ENCODE measurements at places on chromosomes 7 and 10.

GRCh38 chr7:65438598-65438997 lies 64.9 kb downstream of the ZNF92 start:
- DNase-seq = no peak

DNA sequence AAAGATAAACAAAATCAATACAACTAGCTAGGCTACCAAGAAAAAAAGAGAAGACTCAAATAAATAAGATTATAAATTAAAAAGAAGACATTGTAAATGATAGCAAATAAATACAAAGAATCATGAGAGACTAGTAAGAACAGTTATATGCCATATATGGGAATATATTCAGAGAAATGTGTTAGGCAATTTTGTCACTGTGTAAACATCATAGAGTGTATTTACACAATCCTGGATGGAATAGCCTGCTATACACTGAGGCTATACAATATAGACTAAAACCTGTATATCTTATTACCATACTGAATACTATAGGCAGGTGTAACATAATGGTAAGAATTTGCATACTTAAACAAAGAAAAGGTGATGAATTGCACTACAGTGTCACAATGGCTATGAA lies 717.4 kb downstream of the PARD3 start:
- DNase-seq = no peak

DNA sequence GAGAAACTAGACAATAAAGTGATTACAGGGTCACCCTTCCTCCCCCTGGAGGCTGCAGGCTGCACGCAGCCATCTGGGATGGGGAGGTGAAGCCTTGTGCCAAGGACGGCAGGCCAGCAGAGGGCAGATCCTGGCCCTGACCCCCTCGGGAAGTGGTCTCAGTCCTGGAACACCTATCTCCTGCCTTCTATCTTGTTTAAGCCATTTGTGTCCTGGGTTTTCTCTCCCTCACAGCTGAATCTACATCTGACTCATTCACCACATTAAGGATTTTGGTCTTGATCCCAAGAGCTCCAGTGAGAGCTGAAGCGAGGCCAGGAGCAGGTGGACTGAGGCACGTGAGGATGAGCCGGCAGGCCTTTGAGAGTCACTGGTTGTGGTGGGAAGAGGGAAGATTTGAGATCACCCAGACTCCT lies 16.4 kb upstream of the PARP12 start:
- DNase-seq = no peak

DNA sequence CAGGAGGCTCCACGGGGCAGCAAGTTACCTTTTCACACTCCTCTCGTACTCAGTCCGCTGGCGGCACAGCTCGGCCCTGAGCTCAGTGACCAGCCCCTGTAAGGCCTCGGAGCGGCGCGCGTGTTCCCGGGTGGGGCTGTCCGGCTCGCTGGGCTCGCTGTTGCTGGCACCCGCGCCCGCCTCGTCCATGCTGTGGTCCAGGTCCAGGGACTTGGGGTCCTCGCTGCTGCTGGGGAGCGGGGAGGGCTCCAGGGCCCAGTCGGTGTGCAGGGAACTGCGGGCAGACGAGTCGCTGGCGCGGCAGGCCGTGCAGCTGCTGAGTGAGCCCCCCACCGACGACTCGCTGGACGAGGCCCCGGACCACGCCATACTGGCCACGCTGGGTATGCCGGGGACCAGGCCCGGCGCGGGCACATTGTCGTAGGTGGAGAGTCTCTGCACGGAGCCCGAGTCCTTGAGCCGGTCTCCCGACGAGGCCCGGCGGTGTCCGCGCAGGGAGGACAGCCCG lies 143.8 kb downstream of the MAPK8 start:
- no peak for DNase-seq

- DNase-seq = no peak
Measured at GRCh38 chr7:43071604-43072003, 40.8 kb upstream of the HECW1 start.

DNA sequence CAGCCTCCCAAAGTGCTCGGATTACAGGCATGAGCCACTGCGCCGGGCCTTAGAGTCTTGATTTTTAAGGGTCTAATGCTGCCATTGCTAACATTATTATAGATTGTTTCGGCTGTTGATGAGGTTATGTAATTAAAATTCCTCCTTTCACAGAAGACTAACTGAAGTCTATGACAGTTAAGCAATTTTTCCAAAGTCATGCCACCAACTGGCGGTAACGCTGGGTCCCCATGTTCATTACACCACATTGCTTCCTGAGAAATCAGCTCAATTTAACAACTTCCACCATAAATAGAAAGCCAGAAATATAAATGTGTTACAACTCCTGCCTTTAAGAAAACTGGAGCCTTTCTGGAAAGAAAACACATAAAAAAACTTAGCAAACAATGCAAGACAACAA lies 3.5 kb downstream of the ERLIN1 start:
- no peak for DNase-seq

DNA sequence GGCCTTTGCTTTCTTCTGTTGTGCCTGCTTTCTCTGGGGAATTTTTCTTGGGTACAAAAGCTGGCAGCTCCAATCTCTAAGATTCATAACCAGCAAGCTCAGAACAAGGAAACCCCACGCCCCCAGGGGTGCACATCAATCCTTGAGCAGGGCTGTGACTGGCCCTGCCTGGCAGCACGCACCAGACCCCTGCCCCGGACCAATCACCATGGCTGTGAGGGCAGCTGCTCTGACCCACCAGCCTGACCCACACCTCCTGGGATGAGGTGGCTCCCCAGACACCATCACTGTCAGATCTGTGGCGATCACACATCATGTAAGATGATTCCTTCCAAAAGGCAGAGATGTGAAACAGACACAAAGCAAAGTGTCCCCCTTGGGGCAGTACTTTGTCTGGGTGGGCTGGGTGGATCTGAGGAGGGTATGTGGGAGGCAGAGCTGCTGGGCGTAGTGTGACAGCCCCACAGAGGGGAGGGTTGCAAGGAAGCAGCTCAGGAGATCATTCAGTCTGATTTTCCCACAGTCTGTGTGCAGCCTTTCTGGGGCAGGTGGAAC lies 175.5 kb upstream of the SHH start:
- DNase-seq = no peak

DNA sequence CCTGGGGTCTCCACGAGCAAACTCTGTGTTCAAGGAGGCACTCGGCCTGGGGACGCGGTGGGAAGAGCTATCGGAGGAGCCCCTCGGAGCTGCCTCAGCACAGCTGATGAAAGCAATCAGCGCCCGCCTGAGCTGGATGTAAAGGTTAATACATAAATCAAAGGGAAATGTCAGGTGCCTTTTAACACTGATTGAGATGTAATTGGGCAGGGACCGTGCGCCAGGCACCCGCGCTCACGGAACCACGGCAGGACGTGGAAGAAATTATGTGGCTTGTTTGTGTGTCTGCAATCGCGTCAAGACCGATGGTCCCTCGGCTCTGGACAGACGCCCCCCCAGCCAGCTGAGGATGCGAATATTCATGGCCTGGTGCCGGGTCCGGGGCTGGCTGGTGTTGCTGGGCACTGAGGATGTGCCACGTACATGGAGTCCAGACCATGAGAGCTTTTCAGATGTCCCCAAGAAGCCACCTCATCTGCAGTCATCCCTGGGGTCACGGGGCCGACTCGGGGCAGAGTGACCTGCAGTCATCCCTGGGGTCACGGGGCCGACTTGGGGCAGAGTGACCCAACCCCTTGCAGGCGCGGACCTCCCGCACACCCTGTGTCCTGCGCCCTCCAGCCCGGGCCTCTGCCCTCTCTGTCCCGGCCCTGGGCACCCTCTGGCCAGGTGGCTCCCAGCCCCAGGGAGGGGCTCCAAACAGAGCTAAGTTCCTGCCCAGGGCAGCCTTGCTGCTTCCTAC lies 15.6 kb downstream of the FOXL3 start:
- DNase-seq = no peak

GRCh38 chr7:36617408-36617807 lies 106.9 kb downstream of the AOAH start:
- DNase-seq = no peak

- no peak for DNase-seq
Measured at GRCh38 chr7:49172639-49173038, 248.3 kb downstream of the CDC14C start.

DNA sequence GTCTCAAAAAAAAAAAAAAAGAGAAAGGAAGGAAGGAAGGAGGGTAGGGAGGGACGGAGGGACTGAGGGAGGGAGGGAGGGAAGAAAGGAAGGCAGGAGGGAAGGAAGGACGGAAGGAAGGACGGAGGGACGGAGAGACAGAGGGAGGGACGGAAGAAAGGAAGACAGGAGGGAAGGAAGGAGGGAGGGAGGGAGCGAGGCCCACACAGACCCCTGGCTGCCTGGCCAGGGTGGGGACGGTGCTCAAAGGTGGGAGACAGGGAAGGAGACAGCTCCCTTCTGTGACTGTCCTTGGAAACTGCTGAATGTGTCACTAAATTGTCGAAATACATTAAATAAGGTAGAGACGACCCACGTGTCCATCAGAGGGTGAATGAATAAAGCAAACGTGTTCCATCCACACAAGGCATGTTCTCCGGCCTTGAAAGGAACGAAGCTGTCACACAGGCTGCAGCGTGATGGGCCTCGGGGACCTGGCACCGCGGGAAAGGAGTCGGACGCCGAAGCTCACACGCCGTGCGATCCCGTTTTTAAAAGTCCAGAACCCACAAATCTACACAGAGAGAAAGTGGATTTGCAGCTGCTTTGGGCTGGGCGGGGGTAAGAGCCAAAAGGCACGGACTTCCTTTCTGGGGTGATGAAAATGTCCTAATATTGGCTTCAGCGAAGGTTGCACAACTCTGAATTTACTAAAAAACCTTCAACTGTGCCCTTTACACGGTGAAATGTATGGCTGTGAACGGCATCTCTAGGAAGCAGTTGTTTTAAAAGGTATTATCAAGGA lies 23.3 kb downstream of the ADAP1 start:
- DNase-seq = no peak

- DNase-seq = no peak
Measured at GRCh38 chr10:122261584-122261983, 9.5 kb upstream of the BTBD16 start.

GRCh38 chr7:40597517-40597916 lies 462.7 kb downstream of the SUGCT start:
- no peak for DNase-seq

DNA sequence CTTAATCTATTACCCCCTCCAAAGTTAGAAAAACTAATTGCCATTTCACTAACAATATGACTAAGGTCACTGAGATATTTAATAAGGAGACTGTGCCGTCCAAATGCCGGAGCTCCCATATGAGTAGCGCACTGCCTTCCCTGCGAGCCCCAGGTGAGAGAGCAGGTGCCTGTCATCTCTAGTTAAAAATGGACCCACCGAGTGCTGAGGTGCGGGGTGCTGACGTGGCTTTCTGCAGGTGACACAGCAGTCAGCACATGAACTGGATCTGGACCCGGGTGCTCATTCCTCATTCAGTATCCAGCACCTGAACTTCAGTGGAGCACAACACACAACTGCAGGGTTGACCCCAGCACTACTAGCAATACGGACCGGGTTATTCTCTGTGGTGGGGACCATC lies 138.0 kb upstream of the NPS start:
- DNase-seq = no peak

DNA sequence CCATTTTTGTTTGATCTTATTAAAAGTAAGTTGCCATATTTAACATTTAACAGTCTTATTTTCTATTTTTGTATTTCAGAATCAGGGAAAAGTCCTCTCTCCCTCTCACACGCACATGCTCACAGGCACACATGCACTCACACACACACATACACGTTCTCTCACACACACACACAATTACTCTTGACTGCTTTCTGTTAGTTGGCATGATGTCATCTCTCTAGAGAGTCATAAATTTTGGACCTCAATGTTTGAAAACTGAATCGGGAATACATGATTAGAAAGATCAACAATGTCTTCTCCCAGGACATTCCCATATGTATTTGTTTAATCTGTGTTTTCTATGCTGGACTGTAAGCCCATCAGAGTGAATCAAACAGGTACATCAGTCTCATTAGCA lies 165.7 kb upstream of the AHR start:
- no peak for DNase-seq

DNA sequence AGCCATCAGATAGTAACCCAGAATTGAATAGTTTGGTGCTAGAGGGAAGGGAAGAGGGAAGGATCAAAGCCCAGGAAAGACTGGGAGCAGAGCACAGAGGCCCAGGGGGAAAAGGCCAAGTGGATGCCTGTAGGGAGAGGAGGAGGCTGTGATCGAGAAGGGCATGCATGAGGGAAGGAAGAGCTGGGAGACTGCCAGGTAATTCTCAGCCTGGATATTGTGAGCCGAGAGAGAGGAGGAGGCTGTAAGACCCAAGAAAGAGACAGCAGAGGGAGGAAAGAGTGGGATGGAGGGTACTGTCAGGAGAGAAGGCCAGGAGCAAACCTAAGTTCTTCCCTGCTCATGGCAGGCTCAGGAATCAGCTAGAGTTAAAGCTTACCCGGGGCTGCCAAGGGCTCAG lies 178.2 kb downstream of the CCDC3 start:
- DNase-seq = no peak

DNA sequence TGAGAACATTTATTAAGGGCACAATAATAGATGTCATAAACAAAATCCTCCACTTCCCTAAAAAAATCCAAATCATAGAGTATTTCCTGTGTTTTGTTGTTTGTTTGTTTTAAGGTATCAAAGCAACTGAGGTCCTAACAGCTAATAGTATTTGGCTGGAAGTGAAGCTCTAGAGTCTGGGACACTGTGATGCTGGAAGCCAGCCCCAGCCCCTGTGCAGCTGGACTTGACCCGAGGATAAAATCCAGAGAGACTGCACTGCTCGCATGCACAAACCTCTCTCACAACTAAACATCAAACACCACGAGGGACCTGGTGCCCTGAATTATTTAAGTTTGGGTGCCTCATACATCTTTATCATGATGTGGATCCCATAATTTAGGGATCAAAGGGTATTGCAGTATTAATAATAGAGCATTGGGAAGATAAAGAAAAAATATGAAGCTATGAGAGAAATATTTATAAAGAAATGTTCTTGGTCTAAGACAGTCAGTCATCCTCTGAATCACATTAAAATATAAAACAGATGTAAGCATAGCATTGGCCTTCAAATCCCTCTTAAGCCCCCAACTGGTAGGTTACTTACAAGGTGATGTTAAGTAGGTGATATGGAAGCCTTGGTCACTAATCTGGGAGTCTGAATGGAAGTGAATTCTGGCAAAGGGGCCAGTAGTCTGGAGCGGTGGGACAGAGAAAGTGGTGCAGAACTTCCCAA lies 44.4 kb downstream of the CUBN start:
- no peak for DNase-seq

- no peak for DNase-seq
Measured at GRCh38 chr10:113456741-113457140, 96.1 kb upstream of the HABP2 start.

GRCh38 chr7:155094636-155095135 lies 24.6 kb downstream of the HTR5A start:
- no peak for DNase-seq

DNA sequence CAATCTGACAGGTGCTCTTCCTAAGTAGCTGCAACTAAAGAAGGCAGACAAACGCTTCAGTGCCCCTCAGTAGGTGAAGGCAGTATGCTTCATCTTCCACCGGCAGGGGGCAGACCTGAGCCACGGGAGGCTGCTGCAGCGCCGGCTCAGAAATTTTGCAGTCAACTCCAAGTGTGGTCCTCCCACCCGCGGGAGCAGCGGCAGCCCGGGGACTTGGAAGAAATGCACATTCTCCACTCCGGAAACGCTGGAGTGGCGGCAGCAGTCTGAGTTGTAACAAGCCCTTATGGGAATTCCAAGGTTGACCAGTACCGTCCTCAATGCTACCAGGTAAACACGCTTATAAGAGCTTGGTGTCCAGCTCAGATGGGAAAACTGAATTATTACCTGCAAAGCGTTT lies 3.4 kb downstream of the IGFBP3 start:
- peak; percentile 65 for DNase-seq

GRCh38 chr7:132575982-132576720 lies at the start of gene PLXNA4:
Gene PLXNA4 (minus strand): TSS chr7:132576470. CDS start chr7:132508693, 67,777 bp downstream.
- no peak for DNase-seq

GRCh38 chr7:44882899-44883298 lies 2.4 kb downstream of the PURB start:
- DNase-seq = no peak
